ENCODE measurements at places on chromosomes 7 and 10.
A peak's percentile ranks its signal among the peaks of the same experiment; 100 is the strongest.

DNA sequence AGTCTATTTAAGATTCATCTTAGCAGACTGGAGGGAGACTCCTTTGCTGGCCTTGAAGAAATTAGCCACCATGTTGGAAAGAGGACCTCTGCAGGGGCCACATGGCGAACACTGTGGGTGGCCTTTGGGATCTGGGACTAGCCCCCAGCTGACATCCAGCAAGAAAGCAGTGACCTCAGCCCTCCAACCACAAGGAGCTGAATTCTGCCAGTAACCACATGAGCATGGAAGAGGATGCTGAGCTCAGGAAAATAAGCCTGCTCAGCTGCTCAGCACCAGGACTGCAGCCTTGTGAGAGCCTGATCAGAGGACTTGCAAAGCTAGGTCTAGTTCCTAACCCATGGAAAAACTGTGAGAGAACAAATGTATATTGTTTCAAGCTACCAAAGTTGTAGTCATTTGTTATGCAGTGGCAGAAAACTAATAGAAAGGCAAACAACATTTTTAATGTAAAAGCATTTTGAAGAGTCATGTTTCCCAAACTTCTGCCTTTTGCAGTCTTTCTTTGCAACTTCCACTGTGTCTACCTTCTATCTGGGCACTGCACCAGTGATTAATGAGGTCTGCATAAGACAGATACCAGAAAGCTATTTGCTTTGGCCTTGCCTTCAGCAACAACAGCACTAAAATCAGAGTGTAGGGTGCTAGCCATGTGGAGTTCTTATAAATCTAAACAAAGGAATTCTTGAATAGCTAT, 183.7 kb downstream of the FGFR2 start:
- DNase-seq, result no peak

DNA sequence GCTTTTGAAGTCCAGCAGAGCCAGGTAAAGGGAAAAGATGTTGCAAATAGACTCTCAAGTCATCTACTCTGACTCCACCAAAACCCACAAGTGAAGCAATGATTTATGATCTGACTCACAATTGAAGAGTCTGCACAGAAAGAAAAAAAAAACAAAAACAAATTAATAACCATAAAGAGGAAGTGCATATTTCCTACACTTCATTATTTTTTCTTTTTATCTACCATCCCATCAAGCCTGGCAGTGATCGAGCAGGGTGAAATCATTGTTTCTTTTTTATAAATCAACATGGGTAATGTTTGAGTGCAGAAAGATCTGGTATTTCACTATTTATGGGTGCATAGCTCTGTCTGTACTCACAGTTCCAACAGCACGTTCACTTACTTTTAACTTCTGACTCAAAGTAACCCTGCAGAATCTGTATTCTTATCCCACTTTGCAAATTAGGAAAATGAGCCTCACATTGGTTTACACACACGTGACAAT, 829.0 kb downstream of the TNS3 start:
- no peak for DNase-seq

DNA sequence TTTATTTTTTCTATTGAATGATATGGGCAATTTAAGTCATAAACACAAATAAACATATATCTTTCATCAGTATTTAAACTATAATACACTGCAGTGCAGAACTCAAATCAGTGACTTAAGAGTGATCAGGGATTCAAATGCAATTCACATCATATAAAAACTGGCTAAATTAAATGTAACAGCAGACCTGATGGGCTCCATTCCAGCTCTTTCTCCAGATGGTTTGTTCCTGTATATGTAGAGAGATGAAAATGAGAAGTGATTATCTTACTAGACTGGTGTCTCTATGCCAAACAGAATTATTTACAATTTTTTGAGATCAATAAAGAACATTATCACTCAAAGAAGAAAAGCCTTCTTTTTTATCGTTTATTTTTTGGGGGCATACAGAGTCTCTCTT, 568.8 kb upstream of the ADARB2 start:
- no peak for DNase-seq

- DNase-seq, result no peak
Measured at GRCh38 chr7:122802301-122802751, 83.9 kb downstream of the CADPS2 start.

GRCh38 chr10:69455006-69455763, 3.9 kb downstream of the TSPAN15 start:
- DNase-seq, result no peak

DNA sequence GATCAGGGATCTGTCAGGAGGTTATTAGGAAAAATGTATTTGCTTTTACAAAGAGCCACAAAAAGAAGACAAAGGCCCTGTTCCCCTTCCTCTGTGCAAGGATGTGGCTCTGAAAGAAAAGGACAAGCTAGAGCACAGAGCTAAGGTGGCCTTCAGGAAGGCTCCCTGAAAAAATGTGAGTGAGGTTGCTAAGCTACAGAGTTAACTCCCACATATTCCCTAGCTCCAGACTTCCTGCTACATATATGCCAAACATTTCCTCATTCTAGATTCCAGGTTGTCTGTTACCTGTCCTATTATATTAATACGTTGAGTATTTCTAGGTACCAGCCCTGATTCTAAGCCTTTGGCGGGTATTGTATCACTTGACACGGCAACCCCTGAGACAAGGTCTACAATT, 369.0 kb downstream of the PARD3 start:
- no peak for DNase-seq

GRCh38 chr7:35869810-35870209, 69.0 kb downstream of the SEPTIN7 start:
- DNase-seq, result no peak

DNA sequence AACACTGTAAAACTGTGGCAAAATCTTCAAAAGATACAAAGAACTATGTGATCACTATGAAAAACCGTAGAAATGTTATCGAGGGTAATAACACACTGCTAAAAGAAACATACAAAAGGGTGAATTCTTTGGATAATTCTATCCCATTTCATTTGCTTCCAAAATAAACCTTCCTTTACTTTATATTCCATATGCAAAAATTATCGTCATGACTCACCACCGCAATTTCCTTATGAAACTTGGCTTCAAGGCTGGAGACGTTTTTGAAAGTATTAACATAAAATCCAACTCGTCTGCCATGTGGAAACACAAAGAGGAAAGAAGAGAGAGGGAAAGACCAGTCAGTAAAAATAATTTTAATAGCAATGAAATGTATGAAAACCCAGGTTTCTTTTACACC, 165.2 kb downstream of the AMPH start:
- DNase-seq, result no peak

DNA sequence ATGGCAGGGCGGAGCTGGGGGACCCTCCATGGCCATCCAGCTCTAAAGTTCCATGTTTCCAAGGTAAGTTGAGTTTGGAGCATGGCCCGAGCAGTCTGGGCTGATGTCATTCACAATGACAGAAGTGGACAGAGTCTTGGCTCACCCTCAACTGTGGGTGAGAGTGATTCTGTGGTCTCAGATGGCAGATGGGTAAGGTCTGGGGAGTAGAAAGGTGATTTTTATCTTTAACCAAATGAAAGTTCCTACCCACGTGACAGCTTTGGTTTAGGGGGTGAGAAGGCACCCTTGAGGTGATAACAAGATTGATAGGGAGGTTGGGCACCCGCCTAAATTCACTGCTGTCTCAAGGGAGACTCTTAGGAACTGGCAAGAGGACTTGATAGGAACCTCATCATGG, 57.6 kb upstream of the PDZD8 start:
- DNase-seq, result no peak

DNA sequence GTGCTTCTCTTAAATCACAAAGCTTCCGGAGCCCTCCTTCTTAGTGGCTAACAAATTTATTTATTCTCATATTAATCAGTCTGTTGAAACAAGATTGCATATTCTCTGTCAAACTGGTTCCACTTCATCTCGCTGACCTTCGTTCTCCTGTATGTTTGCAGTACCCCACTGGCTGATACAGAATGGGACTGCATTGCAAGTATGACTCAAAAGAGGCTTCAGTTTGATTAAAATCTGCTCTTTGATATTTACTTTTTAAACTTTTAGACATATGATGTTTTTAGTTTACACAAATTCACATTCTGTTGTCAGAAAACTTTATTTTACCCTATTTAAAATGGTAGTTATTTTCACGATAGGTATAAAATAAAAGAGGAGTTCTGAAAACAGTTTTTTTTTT, 14.3 kb upstream of the ARHGAP12 start:
- no peak for DNase-seq

GRCh38 chr7:82477733-82478515, 34.3 kb upstream of the CACNA2D1 start:
- no peak for DNase-seq

GRCh38 chr10:100391163-100392002, 44.4 kb downstream of the SCD start:
- DNase-seq, result no peak

GRCh38 chr7:141698247-141699015, 3.5 kb downstream of the DENND11 start:
- DNase-seq, result no peak

DNA sequence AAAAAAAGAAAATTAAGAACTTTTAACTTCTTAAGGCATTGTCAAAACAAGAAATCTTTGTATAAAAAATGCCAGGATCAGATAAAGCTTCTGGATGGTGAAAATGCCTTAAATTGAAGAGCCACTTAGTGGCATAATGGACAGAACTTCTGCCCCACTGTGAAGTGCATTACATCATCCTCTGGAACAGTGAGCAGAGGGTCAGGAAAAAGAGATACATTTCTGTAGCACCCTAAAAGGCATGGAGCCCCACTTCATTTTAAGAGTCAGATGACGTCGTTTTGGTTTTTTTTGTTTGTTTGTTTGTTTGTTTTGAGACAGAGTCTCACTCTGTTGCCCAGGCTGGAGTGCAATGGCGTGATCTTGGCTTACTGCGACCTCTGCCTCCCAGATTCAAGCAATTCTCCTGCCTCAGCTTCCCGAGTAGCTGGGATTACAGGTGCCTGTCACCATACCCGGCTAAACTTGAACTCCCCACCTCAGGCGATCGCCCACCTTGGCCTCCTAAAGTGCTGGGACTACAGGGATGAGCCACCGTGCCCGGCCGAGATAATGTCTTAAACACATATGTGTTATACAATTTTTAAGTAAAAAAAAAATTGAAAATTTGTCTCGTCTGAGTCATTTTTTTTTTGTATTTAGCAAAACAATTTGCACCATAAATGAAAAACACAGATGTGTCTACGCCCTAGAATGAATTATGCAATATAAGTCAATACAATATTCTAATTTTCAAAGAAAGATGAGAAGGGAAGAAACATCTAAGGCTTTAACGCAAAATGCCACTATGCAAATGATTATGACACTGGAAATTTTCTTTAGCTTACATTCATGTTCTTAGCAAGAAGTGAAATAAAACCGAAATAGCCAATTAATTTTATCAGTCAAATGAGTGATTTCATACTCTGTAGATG, 29.2 kb downstream of the SLC13A1 start:
- DNase-seq, result no peak

GRCh38 chr10:50400694-50401093, 149.4 kb upstream of the ASAH2 start:
- no peak for DNase-seq

DNA sequence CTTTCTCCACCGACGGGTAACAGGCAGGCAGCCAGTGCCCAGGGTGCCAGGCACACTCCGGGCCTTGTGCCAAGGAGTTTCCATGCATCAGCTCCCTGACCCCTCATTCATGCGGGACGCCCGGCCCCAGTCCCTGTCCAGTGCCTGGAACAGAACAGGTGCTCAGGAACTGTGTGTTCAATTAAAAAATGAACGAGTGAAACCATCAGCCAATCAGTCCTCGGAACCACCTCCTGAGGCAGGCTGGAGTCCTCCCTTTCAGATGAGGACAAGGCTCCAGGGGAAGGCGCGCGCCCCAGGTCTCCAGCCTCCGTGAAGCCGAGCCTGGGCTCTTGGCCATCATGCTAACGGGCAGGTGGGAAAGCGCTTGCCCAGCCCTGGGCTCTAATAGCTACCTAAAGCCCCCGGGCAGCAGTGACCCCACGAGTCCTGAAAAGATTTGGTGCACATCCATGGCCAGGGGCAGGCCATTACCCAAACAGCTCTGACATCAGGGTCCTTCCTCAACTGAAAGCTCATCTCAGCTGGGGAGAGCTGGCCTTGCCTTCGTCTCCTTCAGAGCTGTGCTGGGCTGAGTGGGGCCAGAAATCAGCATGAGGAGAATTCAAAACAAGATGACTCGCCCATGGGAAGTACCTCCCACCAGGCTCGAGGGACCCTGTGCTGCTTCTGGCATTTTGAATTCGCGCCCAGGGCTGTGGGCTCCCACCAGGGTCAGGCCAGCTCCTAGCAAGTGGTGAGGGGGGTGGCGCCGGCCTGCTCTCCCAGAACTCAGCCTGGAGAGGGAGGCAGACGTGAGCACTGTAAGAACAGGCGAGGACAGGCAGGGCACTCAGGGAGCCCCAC, 200.5 kb downstream of the MAD1L1 start:
- DNase-seq, result no peak

DNA sequence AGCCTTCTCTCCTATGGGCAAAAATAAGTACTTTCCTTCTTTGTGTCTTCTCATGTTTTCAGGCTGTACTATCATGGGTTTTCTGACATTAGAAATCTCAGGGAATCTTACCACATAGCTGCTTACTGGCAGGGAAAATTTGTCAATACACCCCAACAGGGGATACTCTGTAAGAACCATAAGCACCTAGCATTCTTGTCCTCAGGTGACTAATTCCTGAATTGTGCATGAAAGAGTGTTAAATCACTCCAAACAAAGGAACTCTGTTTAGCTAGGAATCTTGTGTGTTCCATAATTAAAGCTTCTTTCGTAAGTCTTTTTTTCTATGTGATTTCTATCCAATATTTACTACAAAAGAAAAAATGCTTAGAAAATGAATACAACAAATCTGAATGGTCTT, 206.7 kb upstream of the POT1 start:
- no peak for DNase-seq

- DNase-seq, result no peak
Measured at GRCh38 chr10:79319115-79319771, 28.0 kb upstream of the PPIF start.

- no peak for DNase-seq
Measured at GRCh38 chr10:86538547-86538946, 17.0 kb upstream of the WAPL start.

- no peak for DNase-seq
Measured at GRCh38 chr10:125002047-125002422, 60.1 kb downstream of the ZRANB1 start.

DNA sequence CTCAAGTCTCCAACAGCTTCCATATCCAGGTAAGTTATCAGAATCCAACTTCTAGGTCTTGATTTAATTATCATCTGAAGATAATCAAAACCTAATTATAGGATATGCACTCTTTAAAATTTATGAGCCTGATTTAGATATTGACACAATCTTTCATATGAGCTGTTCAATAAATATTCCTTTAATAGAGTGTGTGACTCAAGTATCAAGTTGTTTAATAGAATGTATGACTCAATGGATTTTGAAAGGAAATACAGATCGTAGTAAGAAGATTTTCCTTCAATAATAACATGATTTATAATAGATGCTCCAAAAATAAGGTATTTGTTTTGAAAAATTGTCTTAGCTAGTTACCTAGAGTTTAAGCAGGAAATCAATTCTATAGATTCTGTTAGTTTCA, 97.8 kb downstream of the ABCA13 start:
- no peak for DNase-seq

GRCh38 chr10:110420401-110421193, 77.1 kb upstream of the DUSP5 start:
- DNase-seq, result no peak

- peak; percentile 37 for DNase-seq
Measured at GRCh38 chr10:118423800-118424442, 81.8 kb upstream of the FAM204A start.
